ENCODE measurements at places on chromosomes 11 and 22. TPM values are rescaled to one million over a fixed set of nuclear protein-coding genes. Genes with fewer than 3 reads are reported as not detected.

Gene CFAP300
- polyA plus RNA-seq = not detected

Gene KRTAP5-7
- polyA plus RNA-seq = not detected

Gene MAPK8IP2
- not detected for polyA plus RNA-seq

Gene OR52E5
- not detected for polyA plus RNA-seq

Gene CNGA4
- not detected for polyA plus RNA-seq

Gene LAYN
- 17.9 TPM for polyA plus RNA-seq

Gene PLAAT2
- 0.28 TPM for polyA plus RNA-seq

Gene OR8D1
- polyA plus RNA-seq = not detected

Gene PARVB
- polyA plus RNA-seq = 13.8 TPM

Gene PPME1
- polyA plus RNA-seq = 16.8 TPM

Gene GLYAT
- polyA plus RNA-seq = not detected

Gene ZNF280B
- 1.9 TPM for polyA plus RNA-seq

Gene OR4C3
- not detected for polyA plus RNA-seq

Gene IFITM10
- polyA plus RNA-seq = not detected

Gene PANX2
- not detected for polyA plus RNA-seq

Gene BACE1-AS
- 1.8 TPM for polyA plus RNA-seq

Gene MMP1
- polyA plus RNA-seq = not detected

Gene ARHGAP1
- polyA plus RNA-seq = 46.6 TPM

Gene SLCO2B1
- polyA plus RNA-seq = not detected

Gene CELF1
- polyA plus RNA-seq = 43.3 TPM

Gene CLCF1
- 1.3 TPM for polyA plus RNA-seq

Gene RFPL2
- polyA plus RNA-seq = 2.6 TPM

Gene FGF19
- polyA plus RNA-seq = not detected

Gene RNF215
- 0.50 TPM for polyA plus RNA-seq

Gene SCARF2
- polyA plus RNA-seq = 0.81 TPM

Gene NPAS4
- not detected for polyA plus RNA-seq

Gene PARVG
- polyA plus RNA-seq = 40.3 TPM

Gene KCTD17
- 14.1 TPM for polyA plus RNA-seq

Gene MAJIN
- 0.64 TPM for polyA plus RNA-seq

Gene SNRPD3
- polyA plus RNA-seq = 83.7 TPM

Gene ZNF215
- not detected for polyA plus RNA-seq

Gene UBQLNL
- not detected for polyA plus RNA-seq

All from CD4-positive, CD25-positive, alpha-beta regulatory T cell (primary cell).